CD4-positive, alpha-beta T cell treated with Interleukin-1 beta for 1 hour (primary cell): ENCODE measurements at places on chromosomes 1 and 21.

DNA sequence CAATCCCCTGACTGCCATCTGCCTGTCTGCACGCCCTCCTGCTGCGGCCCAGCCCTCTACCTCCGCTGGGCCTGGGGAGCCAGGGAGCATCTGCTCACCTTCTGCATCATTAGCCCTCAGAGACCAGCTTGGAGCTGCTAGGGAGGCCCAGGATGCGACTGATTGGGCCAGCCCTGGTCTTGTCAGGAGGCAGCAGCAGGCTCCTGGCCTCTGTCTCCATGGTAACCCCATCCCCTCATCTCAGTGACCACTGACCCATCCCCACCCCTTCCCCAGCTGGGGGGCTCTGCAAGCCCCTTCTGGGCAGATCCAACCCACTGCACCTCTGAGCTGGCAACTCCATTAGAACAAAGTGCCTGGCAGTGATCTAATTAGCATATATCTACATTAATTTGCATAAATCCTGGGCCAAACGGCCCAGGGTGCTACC, 37.7 kb downstream of the NKAIN1 start:
- no peak for DNase-seq

- no peak for DNase-seq
Measured at GRCh38 chr1:231695439-231696255, 69.1 kb downstream of the DISC1 start.

DNA sequence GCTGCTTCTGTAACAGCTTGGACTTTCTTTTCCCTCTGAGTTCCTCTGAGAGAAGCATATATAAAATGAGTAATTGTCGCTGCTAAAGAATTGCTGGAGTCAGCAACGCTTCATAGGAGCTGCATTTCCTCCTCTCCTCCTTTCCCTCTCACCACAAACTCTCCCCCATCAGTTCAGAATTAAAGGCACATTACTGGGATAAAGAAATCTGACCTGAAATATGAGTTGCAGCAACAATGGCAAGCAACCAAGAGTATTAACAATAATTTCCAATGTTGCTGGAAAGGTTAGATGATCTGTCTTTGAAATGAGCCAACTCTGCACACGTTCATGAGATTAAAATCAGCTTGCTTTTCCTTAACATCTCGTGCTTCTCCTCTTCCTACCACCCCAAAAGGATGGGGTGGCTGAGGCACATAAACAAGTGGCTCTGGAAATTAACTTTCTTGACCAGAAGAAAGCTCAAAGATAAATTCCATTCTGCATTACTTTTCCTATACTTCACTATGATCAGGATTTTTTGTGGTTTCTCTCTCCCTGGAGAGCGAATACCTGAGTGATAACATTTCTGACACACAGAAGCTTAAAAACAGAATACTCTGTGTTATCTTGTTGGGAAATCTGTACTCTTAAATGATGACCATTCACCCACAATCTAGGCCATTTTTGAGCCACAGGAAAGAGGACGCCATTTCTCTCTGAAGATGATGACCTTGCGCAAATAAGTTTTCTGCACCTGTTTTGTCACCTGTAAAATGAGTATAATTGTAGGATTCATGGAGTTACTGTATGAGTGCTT, 90.2 kb downstream of the TGFBR3 start:
- no peak for DNase-seq

DNA sequence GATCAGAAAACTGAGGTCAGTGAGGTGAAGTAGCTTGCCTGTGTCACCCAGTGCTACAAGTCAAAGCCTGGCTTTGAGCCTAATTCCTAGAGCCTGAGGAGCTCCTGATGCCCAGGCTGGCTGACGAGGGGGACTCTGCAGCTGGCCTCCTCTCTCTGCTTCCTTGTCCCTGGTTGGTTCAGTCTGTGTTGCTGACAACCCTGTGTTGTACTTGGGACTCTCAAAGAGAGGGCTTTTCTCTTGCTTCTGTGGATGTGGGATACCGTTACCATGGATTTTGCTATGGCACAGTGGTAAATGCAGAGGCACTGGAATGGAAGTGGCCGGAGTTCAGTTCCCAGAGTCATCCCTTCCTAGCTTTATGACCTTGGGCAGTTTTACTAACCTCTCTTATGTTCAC, 8.0 kb downstream of the VWA5B1 start:
- no peak for DNase-seq

GRCh38 chr1:72060466-72061245, 221.7 kb downstream of the NEGR1 start:
- no peak for DNase-seq

DNA sequence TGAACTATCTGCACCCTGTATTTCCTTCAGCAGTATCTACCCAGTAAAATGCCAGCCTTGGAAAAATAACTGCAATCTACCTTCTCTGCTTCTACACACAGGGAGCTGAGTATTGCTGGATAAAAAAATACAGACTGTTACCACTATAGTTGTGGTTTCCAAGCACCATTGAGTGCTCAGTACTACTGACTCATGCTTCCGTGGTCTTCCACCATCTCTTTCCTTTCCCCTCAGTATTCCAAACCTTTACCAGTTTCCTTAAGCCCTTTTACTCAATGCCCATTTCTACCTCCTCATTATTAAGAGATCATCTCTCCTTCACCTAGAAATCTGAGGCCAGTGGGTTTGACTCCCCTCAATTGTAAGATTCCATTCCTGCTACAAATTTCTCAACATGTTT, 23.8 kb downstream of the GLMN start:
- no peak for DNase-seq

DNA sequence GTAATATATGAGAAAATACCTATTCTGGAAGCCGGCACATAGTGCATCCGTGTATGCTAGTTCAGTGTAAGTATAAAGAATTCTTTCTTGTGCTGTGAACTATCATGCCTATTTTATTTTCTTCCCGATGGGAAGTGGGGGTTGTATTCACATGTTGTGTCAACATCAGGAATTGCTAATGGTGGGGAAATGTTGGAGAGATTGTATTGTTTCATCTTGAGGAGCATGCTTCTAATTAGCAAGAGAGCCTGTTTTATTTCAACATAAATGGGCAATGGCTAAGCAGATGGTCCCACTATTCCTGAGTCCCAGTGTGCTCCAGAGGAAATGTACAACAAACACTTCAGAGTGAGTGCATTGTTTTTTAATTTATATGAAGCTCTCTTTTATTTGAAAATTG, 485.2 kb downstream of the PLPP3 start:
- no peak for DNase-seq

DNA sequence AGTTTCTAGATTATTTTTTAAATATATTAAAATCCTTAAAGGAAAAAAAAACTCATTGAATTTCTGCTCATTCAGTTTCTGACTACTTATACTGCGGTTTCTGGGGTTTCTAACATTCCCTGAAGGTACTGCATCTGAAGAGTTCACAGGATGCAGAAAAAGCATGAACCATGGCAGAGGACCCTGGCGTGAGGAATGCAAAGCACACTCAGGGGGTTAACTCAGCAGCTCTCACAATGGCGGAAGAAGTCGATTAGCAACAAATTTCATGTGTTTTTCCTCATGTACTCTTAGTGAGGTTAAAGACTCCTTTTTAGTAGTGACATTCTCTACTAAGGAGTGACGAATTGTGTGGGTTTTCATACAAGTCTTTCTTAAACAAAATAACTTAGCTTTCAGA, 975.6 kb downstream of the NCAM2 start:
- DNase-seq = no peak

GRCh38 chr21:19529031-19529430, 1125.4 kb upstream of the TMPRSS15 start:
- no peak for DNase-seq

- no peak for DNase-seq
Measured at GRCh38 chr1:184373155-184373554, 13.7 kb upstream of the C1orf21 start.

DNA sequence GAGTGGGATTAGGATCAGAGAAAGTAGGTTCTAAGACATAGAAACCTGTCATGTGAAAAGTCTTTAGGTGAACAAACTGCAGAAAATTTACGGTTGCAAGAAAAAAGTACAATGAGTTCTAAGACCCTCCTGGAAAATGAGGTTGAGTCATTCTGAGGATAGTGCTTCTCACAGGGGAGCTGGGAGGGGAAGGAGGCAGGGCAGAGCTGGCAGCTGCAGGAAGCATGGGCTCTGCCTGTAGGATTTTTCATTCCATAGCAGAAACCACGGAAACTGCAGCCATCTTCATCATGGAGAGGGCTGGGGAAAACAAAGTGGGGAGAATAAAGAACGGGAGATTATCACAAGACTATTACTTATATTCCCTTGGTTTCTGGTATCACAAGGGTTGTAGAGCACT, 25.8 kb upstream of the THEM4 start:
- DNase-seq = no peak

DNA sequence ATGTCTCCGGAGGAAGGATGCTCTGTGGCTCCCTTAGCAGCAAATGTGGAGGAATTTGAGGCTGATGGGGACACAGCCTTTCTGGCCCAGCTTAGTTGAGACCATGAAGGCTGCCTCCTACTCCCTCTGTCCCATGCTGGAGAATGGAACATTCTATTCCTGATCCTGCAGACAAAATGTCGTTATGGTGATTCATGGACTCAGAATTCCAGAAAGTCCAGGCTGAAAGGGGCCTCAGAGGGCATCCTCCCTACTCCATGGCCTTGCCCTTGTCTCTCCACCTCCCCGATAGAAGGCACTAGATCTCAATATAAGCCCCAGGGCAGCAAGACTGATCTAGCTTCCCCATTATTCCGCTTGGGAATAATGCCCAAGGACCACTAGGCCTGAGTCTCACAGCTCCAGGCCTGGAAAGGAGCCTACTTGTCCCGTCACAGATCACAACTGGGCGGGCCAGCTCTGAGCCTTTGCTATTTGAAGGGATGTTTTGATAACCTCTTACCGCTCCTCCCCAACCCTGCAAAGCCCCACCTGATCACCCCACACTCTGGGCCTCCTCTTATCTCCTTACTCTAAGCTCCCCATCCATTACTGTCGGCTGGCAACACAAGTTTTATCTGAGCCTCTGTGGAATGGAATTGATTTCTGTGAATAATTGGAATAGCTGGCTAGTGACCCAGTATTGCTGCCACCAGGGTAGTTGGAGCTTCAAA, 52.8 kb upstream of the TRABD2B start:
- no peak for DNase-seq

DNA sequence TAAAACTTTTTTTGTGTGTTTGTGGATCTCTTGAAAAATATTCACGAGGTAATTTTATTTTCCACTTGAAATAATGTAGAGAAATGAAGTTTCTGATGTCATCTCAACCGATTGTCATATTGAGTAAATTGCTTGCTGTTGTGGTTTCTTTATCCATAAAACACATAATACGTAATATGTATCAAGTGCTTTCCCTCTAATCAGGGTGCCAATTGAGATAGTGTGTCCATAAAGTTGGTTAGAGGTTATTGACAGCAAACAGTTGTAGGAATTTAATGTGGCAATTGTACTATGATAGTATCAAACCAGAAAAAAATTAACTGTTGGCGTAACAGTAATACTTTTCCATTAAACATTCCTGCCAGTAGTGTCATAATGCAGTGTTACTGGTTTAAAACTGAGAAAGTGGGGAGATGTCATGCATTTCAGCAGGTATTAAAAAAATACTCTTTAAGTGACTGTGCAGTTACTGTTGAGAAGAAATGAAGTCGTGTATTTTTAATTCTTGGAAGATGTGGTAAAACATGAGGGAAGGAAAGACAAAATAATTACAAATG, 38.3 kb downstream of the USP25 start:
- DNase-seq = no peak

- no peak for DNase-seq
Measured at GRCh38 chr1:22808186-22808675, 97.6 kb downstream of the EPHB2 start.

GRCh38 chr1:5254975-5255374, 600.6 kb downstream of the AJAP1 start:
- no peak for DNase-seq
